ENCODE measurements at places on chromosomes 3 and 15. TPM values are rescaled to one million over a fixed set of nuclear protein-coding genes. Genes with fewer than 3 reads are reported as not detected.

Gene RHOV
- total RNA-seq = 0.46 TPM

Gene ATR
- 27.1 TPM for total RNA-seq

Gene CFAP100
- total RNA-seq = not detected

Gene AHSG
- total RNA-seq = not detected

GRCh38 chr3:28173836-28174235 lies 67.6 kb upstream of the CMC1 start:
- no peak for DNase-seq

DNA sequence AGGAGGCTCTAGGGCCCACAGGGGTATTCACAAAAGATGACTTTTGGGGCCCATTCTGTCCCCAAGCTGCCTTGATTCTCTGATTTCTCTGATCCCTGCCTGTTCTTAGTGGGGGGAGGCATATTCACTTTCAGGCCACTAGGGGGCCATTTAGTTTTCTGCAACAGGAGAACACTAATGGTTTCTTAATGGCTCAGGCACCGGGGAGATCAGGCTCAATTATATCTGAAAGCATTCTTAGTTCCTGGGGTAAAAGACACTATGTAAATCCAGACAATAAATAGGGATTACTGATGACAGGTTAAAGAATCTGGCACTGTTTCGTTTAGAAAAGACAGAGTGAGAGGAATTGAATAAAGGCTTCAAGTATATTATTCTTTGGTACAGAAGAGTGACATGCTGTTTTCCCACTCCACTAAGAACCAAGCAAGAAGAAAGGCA lies 2.5 kb upstream of the INAFM2 start:
- DNase-seq = no peak

DNA sequence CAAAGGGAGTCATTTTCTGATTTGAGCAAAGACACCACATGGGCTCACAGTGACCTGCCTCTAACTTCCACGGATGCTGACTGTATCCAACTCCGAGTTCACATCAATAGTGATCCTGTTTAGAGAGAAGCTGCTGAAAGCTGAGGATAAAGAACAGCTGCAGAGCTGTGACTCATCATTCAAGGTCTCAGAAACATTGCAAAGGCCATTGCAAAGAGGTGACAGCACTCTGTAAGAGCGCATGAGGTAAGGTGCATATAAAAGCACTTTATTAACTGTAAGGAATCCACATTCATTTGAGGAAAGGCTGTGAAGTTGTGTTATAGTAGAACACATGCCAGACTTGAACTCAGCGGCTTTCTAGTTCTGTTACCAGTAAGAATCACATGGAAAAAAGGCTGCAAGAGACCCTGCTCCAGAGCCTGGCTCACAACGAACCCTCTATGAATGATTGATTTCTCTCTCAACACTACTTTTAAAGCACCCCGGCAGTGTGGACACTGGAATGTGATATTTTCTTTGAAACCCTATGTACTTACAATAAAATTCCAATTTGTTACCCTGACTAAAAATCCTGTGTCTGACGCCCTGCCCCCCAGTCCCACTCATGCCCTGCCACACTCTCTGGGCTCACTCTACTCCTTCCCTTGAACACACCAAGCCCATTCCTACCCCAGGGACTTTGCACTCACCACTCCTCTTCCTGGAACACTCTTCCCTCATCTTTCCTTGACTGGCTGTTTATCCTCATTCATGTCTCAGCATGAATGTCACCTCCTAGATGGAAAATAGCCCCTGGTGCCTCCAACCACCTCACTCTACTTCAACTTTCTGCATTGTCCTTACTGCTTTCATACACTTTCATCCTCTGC lies 111.2 kb downstream of the LSM3 start:
- no peak for DNase-seq

DNA sequence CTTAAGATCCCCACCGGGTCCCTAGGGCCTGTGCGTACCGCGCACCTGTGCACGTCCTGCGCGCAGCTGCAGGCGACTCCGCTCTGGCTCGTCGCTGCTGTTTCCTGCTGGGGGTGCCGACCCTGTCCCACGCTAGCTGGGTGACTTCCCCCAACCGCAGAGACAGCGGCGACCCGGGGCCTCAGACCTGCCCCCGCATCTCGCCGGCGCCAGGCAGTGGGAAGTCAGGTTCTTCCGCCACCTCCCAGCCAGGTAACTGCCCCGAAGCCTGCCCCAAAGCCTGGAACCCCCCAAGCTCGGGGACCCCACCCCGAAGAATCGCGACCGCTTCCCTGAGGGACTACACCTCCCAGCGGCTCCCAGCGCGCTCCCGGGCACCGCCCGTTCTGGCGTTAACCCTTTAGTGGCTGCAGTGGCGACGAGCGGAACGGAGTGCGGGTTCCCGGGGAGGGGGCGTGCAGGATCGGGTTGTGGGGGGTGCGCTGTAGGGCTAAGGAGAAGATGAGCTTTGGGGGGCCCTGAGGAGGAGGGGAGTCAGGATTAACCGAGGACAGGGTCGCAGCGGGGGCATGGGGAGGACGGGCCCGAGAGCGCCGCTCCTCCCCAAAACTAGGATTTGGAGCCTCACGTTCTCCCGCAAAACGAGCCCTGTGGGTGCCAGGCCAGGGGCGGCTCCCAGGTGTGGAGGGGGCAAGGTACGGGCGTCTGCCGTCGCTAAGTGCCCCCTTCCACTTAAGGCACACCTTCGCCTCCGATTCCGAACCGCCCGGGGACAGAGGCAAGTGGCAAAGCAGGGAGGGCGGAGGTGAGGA lies 589 bp downstream of the NEIL1 start:
- DNase-seq = no peak

- DNase-seq = no peak
These were observed 129.1 kb upstream of the SMAD3 start for GRCh38 chr15:66936109-66936860.

DNA sequence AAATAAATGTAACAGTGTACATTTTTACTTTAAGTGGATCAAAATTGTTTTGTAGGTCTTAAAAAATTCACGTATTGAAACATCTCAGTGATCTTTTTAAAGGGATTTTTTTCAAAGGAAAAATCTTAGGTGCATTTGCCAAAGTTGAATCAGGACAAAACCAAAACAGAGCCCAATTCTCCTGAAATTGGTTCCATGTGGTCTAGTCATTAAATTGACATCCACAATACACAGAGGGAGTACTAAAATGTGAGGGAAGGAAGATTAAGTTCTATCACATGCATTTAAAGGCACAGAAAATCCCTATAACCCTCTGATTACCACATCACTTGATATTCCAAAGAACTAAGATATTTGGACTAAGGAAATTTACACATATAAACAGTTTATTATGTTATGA lies 39.3 kb upstream of the HDC start:
- no peak for DNase-seq

- DNase-seq = peak; percentile 89
These were observed at the start of gene ZKSCAN7 for GRCh38 chr3:44554626-44555592. TSS of gene ZKSCAN7 (plus strand) at chr3:44555193. CDS start at chr3:44557048, 1,855 bp downstream.

- DNase-seq = no peak
These were observed 144.7 kb upstream of the ABHD17C start for GRCh38 chr15:80550219-80550907.

DNA sequence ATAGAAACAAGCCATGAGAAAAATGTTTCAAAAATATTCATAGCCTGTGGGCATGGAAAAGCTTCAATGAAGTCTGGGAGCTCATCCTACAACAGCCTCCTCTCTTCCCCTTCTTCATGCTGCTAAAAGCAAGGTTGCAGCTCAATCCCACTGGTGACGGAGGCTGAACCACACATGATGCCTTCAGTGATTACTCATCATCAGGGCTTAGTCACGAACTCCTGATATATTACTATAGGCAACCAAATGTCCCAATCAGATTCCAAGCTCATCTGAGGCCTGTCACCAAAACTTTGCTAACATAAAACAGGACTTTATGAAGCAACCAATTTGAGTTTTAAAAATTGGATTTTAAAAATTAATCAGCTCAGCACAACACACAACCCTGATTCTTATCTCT lies 24.0 kb upstream of the SLC24A5 start:
- DNase-seq = no peak

DNA sequence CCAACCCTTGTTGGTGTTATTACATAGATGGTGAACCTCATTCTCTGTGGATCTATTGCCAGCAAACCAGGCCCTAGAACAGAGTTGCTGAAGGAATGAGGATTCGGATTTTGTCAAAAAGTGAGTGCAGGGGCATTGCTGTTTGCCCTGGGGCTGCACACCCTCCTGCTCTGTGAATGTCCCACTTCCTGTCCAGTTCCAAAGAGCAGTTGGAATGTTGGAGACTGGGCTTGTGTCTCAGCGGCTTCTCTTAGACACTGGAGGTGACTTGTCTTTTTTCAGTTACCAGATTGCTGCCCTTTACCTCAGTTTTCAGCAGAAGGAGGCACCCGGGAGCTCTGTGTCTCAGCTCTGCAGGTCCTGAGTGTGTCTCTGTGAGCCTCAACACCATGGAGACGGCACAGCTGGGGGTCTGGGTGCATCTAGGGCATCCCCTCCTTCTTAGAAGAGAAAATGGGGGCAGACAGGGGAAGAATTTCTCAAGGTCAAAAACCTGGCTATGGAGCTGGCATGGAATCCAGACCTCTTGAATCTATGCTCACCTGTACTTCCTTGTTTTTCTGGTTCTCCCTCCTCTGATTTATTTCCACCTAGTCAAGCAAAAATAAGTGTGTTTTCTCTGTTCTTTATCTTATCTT lies 46.3 kb downstream of the LIMD1 start:
- peak; percentile 48 for DNase-seq

- DNase-seq = no peak
These were observed 814.5 kb downstream of the VGLL3 start for GRCh38 chr3:86176445-86176784.

- no peak for DNase-seq
These were observed 27.6 kb upstream of the NRROS start for GRCh38 chr3:196611761-196612483.

DNA sequence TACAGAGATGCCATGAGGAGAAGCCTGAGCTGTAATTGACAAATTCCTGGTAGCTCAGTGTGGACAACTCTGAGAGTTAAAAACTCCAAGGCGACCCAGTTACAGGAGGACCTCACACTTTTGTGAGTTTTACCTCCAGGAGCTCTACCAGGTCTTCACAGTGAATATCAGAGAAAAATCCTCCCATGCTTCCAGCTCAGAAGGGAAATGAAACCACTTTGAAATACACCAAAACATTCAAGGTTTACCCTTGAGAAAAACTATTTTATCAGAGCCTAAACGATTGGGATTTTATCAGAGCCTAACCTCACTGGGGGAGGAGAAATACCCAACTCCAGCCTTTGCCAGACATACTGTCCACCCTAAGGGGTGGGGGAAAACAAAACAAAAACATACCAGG lies 52.4 kb downstream of the MCCC1 start:
- no peak for DNase-seq

All from osteocyte (in vitro differentiated cells).